ENCODE measurements at places on chromosomes 16 and 17.

DNA sequence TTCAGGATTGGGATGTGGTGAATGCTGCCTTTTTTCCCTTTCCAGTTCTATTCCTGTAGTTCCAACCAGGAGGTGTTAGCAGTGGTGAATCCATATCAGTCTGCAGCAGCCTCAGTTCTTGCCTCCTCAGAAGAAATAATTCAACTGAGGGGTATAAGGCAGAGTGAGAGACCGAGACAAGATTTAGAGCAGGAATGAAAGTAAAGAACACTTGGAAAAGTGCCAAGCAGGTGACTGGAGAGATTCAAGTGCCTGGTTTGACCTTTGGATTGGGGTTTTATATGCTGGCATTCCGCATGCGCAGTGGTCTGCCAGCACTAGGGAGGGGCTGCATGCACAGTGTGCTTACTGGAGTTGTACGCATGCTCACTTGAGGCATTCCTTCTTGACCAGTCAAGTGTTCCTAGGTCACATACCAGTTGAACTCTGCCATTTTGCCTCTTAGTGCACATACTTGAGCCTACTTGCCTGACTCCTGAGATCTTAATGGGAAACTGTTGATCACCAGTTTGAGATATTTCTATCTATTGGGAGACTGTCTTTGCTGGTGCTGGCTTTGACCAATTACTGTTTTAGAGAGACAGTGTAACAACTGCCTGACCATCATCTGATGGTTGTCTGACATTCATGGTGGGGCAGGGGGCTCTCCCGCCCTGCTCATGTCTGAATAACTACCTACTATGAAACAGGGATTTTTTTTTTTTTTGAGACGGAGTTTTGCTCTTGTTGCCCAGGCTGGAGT lies 680 bp upstream of the CCL15 start:
- no peak for DNase-seq

- DNase-seq: no peak
These were observed 12.2 kb upstream of the BEAN1 start for GRCh38 chr16:66414891-66415290.

GRCh38 chr17:71864755-71865154 lies 256.1 kb upstream of the SOX9 start:
- DNase-seq: no peak

DNA sequence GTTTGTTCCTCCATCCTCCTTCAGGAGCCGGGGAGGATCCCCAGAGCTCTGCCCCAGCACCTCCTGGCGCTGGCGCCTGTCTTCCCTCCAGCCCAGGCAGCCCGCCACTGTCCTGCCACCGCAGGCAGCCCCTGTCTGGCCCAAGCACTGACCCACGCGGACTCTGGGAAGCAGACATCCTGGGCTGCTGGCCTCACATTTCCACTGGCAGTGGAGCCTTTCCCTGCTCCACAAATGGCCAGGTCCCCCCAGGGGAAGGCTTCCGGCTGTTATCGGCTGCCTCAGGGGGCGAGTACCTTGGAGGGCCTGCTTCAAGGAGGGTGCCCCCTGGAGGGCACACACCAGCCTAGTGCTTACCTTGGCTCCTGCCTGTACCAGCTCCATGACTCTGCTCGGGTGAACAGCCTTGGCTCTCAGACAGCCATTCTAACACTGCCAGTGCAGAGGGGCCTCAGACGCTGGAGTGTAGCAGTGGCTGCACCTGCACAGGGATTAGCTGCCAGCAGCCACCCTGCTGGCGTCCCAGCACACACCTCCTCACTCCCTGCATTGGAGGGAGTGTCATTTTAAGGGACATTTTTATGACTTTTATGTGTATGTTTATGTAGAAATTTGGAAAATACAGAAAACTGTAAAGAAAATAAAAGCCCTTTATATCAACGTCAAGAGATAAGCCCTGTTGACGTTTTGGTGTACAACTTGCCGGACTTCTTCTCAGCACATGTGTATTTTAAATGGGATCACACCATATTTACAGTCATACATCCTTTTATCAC lies 21.0 kb downstream of the ACE start:
- no peak for DNase-seq

- no peak for DNase-seq
These were observed 6.6 kb upstream of the TSPOAP1 start for GRCh38 chr17:58335061-58335731.

DNA sequence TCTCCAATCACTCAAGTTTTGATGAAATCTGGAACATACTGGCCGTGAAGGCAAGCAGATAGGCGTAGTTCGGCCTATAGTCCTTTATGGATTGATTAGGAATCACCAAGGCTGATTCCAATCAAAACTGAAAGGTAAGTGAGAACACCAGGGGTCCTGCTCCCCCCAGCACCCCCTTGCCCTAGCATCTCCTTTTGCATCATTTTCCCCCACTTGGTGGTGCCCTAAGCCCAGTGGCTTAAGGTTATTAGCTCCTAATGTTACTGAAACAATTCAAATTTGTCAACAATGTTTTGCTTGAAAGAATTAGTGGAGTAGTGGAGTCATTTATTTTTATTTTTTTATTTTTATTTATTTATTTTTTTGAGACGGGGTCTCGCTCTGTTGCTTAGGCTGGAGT lies 4.9 kb downstream of the SLFN14 start:
- no peak for DNase-seq

DNA sequence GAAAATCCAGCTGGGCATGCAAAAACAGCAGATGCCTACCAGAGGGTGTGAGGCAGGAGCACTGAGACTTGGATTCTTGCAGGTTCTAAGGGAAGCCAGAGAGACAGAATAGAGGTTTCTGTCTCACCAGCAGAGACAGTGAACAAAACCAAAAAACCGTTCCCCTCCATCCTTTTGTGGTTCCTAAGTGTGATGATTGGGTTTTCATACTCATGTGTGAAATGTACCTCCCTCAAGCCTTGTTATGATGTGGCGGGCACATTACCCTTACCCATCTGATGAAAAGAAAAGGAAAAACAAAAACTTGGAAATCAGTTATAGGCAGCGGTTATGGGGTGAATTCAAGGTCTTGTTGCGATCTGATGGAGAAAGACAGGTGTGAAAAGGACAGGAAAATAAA lies 172.6 kb upstream of the CDH13 start:
- DNase-seq: no peak

- no peak for DNase-seq
These were observed 70.9 kb downstream of the GNAO1 start for GRCh38 chr16:56262148-56262547.

GRCh38 chr17:1362065-1362848 lies 37.8 kb downstream of the YWHAE start:
- DNase-seq: no peak

GRCh38 chr17:10118788-10119130 lies 79.6 kb downstream of the GAS7 start:
- DNase-seq: no peak

DNA sequence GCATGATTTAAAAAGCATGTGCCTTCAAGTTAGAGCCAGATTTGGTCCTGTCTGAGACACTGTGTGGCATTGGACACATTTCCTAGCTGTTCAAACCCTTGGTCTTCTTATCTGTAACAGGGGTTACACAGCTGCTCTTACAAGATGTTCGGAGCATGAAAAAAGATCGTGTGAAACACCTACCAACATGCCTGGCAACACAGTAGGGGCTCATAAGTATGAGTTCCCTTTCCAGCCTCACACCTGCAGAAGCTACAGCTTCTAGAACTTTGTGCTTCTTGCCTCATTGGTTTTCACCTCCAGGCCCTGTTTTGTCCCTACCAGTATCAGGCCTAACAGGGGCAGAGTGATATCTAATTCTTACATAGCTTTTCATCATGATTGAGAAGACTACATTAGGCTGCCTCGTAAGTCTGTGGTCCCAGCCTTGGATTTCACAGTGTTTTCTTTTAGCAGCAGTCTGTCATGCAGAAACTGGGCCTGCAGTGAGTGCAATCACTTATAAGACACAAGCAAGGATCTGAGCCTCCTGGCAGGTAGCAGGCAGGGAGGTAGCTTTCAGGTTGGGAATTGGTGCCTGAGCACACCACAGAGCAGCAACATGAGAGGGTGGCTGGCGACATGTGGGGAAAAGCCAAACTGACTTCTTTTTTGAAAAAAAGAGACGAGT lies 78.8 kb downstream of the CCDC182 start:
- DNase-seq: no peak

DNA sequence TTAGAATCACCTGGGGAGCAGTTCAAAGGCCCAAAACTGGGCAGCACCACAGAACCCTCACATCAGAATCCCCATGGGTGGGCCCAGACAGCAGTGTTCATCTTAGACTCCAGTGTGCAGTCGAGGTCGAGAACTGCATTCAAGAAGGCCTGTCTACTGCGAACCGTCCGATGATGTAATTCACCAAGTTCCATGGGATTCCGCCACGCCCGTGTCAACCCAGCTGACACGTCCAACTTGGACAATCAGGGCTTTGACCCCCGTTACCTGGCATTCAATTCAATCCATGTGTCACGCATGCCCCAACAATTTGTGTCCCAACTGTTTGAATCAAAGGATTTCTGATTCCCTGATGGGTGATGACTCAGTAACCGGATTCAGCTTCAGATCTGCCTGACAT lies 9.2 kb downstream of the HSBP1 start:
- no peak for DNase-seq

GRCh38 chr16:12010388-12011251 lies 34.1 kb downstream of the SNX29 start:
- no peak for DNase-seq

GRCh38 chr16:57019746-57020145 lies 30.4 kb downstream of the NLRC5 start:
- DNase-seq: no peak

DNA sequence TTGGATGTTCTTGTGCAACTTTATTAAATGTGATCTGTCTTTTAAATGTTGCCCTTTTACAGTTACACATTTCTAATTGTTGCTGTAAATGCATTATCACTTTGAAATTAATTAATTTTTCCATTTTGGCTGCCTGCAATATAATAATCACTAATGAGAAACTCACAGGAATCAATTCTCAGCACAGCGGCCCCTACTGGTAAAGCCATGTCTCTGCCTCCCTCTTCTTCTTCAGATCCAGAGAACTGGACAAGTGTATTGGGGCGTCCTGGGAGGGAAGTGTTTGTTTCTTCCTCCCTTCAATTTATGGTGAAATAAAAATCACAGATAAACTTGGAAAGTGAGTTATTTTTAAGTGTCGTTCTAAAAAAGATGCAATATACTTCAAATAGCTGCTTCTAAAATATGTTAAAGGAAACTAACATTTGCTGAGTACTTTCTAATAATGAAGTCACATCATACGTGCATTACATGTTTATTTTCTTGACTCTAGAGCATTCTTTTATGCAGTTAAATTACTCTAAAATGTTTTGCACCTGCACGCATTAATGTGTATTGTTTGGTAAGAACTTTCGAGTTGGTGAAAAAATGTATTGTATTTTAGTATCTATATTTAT lies 338.0 kb downstream of the WWOX start:
- DNase-seq: no peak

DNA sequence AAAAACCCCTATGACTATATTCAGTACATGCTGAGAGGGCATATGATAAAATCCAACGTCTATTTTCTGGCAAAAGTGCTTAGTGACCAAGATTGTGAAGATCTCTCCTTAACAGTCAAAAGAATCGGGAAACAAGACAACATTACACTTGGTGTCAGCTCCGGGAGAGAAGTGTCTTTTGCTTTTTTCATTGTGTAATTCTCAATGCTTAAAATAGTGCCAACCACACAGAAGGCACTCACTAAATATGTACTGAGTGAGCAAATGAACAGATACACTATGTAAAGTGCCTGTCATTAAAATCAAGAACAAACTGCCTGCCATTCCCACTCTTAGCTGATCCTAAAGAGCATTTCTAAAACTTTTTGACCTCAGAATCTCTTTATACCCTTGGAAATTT lies 34.1 kb downstream of the VPS53 start:
- DNase-seq: no peak

- DNase-seq: no peak
These were observed at the start of gene ZNF768 for GRCh38 chr16:30526137-30526822. Gene ZNF768 (minus strand): TSS chr16:30526566. CDS start chr16:30526413, 153 bp downstream.

DNA sequence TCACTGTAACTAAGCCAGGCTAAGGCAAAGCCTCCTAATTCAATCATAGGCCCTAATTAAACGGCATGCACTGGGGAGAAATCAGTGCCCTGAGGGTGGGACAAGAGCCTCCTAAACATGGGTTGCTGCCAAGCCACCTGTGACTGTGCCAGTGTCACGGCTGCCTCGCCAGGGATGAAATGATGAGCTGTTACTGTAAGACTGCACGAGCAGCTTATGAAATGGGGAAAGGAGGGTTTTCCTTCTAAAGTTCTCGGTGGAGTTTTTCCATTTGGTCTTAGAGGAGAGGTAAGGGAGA lies 12.7 kb downstream of the TMEM11 start:
- DNase-seq: no peak

DNA sequence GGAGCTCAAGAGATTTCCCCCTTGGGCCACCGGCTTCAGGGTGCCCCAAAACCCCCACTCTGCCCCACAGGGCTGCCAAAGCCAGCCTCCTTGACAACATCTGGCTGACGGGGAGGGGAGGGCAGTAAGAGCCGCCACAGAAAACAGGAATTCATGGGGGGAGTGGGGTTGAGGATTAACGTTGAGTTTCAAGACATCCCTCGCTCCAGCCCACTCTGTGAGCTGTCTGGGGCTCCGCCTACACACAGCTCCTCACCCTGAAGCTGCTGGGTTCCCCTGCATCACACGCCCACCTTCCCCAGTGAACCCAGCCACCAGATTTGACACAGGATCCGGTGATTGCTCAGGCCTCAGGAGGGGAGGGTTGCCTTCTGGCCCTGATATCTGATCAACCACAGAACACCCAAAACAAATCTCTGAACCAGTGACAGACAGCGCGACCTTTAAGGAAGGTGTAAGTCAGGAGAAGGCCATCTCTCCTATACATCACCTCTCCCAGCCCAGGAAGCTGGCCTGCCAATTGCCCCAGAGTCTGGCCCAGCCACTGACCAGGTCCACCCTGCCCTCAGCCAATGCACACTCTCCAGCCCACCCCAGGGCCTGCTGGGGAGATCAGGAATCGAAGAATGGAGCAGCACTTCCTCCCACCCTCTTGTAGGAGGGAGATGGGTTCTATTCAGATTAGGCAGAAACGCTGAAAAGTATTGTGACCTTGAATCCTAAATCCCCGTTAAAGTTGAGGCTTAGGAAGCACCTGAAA lies 132.1 kb downstream of the CLEC16A start:
- no peak for DNase-seq

DNA sequence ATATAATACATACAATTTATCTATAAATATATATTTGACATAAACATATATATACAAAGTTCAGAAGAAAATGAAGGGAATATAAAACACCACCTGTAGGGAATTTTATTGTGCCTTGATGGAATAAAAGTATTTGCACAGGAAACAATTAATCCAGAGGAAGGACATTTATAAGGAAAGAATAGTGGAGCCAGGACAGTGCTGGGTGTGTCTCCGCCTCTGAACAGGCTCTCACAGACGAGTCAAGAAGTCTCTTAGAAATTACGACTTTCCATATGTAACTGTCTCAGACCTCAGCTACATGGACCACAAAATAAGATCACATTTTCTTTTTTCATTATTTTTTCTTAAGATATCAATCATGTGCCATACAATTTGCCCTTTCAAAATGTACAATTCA lies 93.9 kb downstream of the TMEM114 start:
- DNase-seq: no peak
